NCI-H1436 (cell line): ENCODE measurements at places on chromosomes 5 and 9.

DNA sequence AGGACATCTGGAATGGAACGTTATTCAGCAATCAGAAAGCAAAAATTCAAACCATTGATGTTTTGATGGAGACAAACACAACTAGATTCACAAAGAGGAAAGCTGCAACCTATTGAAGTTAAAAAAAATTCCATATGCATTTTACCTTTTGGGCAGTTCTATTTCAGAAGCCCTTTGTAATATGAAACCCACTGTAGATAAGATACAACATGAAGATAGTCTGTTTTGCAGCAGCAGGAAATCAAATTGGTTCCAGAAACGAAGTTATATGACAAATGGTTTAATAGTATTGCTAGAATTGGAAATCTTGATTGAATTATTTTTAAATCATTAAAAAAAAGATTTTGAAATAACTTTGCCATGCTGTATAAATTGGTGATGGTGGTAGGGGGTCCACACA is 872 bp downstream of the LIX1 start:
- DNase-seq: no peak

GRCh38 chr5:128263357-128263756 is 179.8 kb downstream of the SLC12A2 start:
- DNase-seq: no peak

DNA sequence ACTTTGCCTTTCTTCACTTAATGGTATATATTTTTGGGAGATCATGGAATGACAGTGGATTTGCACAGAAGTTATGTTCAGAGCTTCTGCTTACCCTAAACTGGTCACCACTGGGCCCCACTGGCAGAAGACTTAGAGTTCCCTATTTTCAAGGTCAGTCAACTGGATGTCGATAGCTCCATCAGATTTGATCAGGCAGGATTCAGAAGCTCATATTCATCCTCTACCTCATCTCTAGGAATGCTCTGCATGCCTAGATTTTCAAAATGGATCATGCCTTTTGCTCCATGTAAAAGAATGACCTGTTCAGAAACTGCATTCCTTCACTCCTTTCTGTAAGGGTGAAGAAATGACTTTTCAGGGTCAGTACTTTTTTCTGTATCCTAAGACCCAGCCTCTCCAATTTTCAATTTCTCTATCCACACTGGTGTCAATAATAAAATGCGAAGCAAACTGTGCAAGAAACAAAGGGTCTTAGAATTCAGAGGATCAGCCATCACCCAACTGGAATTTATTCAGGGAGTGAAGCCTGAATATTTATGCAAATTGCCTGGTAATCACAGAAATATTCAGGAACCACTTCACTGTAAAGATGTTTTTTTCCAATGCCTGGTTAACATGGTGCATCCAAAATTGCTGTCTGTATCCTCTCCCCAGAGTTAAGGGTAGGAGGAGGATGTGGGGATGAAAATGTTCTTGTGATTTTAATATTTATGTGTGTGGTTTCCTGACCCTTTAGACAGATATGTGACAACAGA is 125.4 kb downstream of the DOCK2 start:
- DNase-seq: no peak

- DNase-seq: no peak
Observed at GRCh38 chr5:97119007-97119390, 23.4 kb downstream of the LIX1 start.

- DNase-seq: no peak
Observed at GRCh38 chr5:112669328-112669963, 68.2 kb upstream of the APC start.

DNA sequence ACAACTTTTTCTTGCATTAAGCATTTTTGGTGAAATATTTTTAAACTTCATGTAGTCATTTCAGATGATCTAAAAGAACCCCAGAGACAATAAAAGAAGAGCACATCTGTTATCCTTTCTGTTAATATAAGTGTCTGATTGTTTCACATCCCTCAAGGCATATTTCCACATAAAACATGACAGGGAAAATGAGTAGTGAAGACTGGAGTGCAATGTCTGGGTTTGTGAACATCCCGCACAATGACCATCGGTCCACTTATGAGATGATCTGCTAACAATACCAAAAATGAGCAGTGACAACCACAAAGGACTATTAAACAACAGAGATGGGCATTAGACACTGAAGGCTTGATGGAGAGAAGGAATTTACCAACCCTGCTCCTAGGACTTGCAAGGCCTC is 209.1 kb downstream of the NR2F1-AS1 start:
- no peak for DNase-seq

DNA sequence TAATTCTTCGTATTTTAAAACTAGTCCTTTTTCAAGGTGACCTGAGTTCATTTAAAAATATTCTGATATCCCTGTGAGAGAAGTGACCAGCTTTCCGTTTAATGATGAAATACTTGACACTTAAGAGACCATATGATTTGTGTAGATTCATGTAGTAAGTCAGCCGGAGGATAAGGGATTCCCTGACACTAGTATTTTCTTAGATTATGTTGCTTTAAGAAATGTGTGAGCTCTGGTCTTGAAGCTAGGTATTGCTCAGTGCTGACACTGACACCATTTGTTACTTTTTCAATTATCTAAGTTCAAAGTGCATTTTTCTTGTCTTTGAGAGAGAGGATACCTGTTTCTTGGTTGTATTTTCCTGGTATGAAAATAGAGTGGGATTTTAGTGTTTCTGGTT is 4.2 kb downstream of the NIPBL start:
- no peak for DNase-seq

DNA sequence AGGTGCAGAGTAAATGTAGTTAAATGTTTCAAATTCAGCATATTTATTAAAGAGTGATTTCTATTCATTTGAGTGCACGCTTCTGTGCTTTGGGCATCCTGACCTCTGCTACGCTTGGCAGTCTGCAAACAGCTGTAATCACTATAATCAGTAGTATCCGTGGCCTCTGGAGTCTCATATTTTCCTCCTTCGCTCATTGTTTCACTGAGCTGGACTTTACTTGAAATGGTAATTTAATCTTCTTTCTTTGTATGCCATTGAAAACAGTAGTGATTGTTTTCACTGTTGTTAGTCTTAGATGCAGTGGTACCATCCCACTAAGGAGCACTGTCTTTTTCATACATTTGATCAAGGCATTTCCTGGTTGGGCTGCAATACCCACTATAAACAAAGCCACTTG is 43.5 kb upstream of the CAVIN4 start:
- no peak for DNase-seq

GRCh38 chr9:137764981-137765380 is 112.6 kb upstream of the CACNA1B start:
- DNase-seq: no peak

DNA sequence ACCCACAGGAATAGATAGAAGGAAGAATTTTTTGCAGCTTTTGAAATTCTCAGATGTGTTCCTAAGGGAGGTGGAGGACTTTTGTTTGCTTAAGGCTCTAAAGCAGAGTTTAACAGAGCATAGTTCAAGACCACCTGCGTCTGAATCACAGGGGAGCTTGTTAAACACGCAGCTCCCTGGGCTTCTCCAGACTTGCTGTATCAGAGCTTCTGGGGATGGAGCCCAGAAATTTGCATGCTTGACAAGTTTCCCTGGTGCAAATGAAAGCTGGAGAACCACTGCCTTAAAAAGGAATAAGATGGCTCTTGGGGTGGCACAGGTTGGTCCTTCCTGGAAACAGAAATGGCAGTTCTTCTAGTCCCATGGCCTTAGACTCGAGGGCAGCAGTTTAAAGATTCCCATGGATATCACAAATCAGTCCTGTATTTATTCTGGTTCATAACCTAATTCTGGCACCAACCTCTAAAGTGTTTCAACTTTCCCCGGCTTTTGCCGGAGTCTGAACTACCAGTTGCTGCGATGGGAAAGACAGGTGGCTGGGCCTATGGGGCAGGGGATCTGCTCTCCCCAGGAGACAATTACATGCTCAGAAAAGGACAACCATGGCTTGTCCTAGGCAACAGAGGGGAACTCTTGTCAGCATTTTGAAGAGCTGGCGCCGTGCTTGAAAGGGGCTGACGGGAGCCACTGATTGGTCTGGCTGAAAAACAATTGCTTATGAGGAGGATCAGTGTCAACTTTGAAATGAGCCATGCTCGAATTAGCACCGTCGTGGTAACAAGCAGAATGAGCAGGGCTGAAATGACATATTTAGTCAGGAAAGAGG is 599.6 kb downstream of the CCDC171 start:
- no peak for DNase-seq

GRCh38 chr9:127899128-127899943 is at the start of gene ST6GALNAC6:
TSS of gene ST6GALNAC6 (minus strand) at chr9:127899603. CDS start at chr9:127897981, 1,622 bp downstream.
- DNase-seq: peak; percentile 55

GRCh38 chr5:137604348-137605095 is 105.4 kb upstream of the SPOCK1 start:
- DNase-seq: peak; percentile 58

DNA sequence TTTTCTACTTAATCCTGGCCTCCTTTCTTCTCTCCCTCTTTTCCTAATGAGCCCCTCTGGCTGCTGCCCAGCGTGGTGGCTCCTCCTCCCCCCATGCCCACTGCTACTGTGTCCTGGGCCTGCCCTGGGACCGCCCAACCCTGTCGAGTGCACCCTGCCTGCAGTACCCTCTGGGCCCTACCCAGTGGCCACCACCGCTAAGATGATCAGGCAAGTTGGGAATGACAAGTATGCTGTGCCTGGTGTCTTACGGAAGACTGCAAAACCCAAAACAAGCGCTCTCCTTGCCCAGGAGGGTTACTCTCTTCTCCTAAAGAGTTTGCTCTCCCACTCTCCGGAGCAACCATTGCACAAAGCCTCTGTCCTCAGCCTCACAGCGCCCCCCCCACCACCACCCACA is 273.7 kb downstream of the SYK start:
- DNase-seq: no peak

- DNase-seq: peak; percentile 14
Observed at GRCh38 chr9:95157481-95158151, 159.9 kb downstream of the FANCC start.
